Activated T-cell treated with anti-CD3 and anti-CD28 coated beads for 4 hours (primary cell): ENCODE measurements at places on chromosomes 12 and 14.

DNA sequence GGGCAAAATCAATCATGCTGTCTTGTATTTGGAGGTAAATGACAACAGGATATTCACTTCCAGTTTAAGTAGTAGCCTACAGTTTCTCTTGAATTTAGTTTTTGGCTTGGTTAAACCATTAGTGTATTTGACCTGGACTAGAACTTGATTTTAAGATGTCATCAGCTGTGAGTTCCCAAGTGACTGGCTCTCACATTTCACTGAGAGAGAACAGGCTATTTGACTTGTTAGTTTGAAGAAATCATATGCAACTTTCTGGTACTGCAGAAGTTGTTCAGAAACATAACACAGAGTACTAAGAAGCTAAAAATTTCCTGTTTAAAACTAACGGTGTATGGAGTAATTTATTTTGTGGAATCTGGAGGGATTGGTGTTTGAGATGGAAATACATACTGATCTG, 22.3 kb downstream of the MNAT1 start:
- DNase-seq: no peak

DNA sequence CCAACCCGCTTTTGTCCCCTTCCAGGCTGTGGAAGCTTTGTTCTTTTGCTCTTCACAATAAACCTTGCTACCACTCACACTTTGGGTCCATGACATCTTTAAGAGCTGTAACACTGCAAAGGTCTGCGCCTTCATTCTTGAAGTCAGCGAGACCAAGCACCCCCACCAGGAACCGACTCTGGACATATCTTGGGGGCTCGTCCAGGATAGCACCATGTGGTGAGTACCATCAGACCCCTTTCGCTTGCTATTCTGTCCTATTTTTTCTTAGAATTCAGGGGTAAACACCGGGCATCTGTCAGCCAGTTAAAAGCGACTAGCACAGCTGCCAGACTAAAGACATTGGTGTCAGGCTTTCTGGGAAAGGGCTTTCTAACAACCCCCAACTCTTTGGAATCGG, 137.6 kb upstream of the PPFIA2 start:
- no peak for DNase-seq

DNA sequence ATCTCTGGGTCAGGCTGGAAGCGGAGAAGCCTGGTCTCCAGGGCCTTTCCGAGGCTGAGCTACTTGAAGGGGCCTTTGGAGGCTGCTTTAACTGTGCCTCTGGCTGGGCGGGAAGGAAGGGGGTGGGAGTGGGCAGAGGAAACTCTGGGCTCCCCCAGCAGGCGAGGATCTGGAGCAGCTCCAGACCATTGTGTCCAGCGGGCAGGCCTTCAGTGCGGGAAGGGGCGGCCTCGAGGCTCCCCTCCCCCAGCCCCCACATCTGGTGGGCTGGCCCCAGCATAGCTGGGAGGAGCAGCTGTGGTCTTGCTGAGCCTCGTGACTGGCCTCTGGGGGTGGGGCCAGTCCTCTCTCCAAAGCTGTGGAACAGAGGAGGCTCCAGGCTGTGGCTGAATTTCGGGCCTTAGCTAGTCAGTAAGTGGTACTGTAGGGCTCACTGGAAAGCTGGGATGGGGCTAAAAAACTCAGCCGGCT, 3.4 kb downstream of the TAMALIN start:
- DNase-seq: no peak

GRCh38 chr12:728781-729180, 23.6 kb upstream of the WNK1 start:
- DNase-seq: no peak

- DNase-seq: no peak
Observed at GRCh38 chr14:74029136-74029535, 10.0 kb downstream of the BBOF1 start.

DNA sequence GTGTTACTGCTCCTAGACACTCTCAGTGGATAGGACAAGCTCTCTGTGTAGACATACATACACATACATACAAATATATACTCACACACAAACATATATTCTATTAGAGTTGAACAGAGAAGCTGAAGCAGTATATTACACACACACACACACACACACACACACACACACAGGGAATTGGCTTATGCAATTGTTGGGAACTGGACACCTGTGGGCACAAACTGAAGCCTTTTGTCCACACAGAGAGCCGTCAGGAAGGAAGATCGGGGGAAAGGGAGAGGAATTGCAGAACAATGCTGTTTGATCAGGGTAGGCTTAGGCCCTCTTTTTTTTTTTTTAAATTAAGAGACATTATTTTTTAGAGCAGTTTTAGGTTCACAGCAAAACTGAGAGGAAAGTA, 180.7 kb upstream of the DDHD1 start:
- DNase-seq: no peak
